ENCODE measurements at places on chromosomes 6 and 20. TPM values are rescaled to one million over a fixed set of nuclear protein-coding genes. Genes with fewer than 3 reads are reported as not detected.

The BPIFB3 gene
- not detected for total RNA-seq

The TRIM15 gene
- total RNA-seq = not detected

The TOX2 gene
- total RNA-seq = 24.8 TPM

The FUT9 gene
- not detected for total RNA-seq

Measured in myometrial cell (primary cell).